Germinal center (tissue), 1 donor: ENCODE measurements at places on chromosomes 16 and 17.

DNA sequence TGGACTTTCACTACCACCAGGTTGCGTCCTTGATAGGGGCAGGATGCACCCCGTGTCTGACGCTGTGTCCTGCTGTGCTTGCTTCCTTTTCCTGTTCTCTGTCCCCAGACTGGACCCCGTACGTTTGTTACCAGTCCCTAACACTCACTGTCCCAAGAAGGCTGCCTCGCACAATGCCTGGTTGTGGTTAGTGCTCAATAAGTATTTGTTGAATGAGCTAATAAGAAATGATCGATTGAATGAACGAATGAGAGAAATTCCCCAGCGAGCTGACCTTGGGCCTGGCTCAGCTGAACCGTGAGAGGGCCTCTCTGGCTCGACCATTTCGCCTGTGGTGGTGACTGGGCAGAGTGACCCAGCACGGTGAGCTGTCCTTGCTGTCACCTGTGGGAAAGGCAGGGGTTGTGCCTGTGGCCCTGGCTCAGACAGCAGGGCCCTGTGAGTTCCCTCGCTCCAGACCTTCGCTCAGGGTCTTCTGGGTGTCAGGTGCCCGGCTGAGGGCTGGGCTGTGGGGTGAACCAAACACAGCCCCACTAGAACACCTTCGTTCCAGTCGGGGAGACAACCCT lies 20.9 kb downstream of the CMIP start:
- no peak for DNase-seq

DNA sequence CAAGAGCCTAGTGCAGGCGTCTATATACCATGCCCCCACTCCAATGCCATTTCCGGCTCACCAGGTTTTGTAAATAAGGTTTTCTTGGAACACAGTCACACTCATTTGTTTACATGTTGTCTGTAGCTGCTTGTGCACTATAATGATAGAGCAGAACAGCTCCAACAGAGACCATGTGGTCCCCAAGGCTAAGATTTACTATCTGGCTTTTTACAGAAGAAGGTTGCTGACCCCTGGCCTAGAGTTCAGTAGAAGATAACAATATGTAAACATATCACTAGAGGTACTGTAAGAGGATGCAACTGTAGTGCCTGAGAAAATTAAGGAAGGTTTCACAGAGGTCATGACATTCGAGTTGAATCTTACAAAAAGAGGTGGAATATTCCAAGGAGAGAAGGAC lies 66.3 kb downstream of the CACNG1 start:
- DNase-seq = no peak

GRCh38 chr16:68232335-68232734 lies 3.6 kb downstream of the ESRP2 start:
- no peak for DNase-seq

- DNase-seq = peak; percentile 56
Measured at GRCh38 chr16:69566981-69567680, 1.4 kb downstream of the NFAT5 start.

DNA sequence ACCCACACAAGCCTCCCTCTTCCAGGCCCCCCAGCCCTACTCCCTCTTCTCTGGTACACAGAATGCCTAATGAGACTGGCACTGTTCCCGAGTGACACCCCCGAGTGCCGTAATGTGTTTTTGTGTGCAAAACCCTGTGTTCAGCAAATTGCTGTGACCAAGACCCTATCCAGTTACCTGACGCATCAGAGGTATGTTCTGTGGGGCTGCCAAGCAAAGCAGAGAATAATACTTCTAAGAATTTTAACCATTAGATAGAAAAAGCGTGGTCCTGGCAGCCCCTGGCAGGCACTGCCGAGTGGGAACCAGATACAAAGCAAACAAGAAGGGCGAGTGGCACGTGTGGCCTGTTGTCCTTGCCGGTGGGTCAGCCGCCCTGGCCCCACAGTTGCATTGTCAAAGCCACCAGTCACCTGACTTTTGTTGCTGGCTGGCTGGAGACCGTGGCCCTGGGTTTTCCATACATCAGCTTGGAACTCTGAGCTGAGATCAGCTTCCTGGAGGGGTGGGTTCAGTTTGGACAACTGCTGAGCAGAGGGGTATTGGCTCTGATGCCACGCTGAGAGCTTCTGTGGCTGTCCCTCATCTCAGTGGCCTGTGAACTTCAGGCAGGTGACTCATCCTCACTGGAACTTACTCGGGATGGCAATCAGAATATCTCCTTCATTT lies 69.1 kb upstream of the BRD7 start:
- no peak for DNase-seq

- no peak for DNase-seq
Measured at GRCh38 chr17:48483004-48483403, 47.8 kb downstream of the HOXB1 start.

DNA sequence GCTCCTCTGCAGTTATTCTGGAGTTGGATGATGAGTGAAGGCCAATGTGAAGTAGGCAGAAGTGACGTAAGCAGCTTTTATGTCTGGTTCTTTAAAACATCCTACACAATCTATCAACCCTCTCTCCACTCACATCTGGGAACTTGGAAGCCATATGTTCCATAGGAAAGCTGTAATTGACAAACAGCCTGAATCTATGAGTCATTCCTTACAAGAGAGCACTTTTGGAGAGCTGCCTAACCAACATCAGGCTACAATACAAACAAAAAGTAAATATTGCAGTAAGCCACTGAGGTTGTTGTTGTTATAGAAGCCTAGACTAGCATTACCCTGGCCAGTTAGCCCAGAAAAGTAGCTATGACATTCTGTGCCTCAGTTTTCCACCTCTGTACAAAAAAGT lies 5.9 kb downstream of the CCL7 start:
- no peak for DNase-seq

GRCh38 chr16:55543472-55543871 lies 23.0 kb upstream of the CAPNS2 start:
- no peak for DNase-seq

- no peak for DNase-seq
Measured at GRCh38 chr16:49620869-49621240, 235.1 kb downstream of the ZNF423 start.

DNA sequence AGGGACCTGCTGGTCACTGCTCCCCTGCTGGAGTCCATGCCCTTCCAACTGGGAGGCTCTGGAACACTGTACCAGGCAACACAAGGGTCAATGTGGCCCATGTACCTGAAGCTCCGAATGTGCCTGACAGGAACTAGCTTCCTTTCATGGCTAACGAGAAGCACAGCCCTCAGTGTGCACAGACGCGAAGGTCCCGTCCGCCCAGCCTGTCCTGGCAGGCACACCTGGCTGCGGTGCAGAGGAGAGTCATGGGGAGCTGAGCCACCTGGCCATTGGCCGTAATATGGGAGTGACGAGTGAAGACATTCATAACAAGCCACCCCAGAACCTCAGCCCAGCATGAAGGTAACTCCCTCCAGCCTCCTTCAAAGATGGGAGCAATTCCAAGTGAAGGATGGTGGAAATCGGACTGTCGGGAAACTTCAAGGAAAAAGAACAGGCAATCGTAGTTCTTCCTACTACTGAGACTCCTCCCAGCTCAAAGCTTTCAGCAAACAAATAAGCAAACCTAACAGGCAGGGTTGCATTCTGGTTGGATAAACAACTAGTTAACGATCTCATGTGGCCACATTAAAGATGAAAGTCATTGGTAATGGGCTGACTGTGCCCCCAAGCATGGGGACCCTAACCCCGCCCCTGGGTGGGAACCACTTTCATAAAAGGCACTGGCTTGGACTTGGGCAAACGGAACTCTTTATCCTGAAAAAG lies 13.2 kb downstream of the TMEM11 start:
- no peak for DNase-seq

- no peak for DNase-seq
Measured at GRCh38 chr16:50457423-50457822, 88.6 kb upstream of the BRD7 start.

- no peak for DNase-seq
Measured at GRCh38 chr17:39187152-39187830, 10.2 kb downstream of the CACNB1 start.

- no peak for DNase-seq
Measured at GRCh38 chr16:10923146-10923649, 19.1 kb downstream of the DEXI start.

DNA sequence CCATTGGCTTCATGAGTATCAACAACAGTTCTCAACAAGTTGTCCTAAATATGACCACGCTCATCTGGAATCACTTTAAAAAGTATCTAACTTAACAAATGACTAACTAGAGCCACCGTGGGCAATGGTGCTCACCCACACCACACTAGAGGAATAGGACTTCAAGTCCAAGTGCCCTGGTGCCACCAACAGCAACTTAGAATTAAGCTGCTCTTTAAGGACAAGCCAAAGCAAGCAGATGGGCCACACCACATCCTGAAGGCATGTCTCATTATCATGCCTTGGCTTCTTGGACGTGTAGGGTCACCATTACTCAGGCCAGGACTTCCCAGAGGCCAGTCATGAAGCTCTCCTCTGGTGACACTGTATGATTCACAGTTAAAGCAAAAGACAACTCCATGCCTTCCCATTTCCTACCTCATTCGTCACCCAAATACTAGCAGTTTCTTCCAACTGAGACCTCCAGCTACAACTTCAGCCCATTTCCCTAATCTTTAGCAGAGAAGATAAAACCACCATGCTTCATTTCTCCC lies 9.4 kb upstream of the SLC6A4 start:
- no peak for DNase-seq

DNA sequence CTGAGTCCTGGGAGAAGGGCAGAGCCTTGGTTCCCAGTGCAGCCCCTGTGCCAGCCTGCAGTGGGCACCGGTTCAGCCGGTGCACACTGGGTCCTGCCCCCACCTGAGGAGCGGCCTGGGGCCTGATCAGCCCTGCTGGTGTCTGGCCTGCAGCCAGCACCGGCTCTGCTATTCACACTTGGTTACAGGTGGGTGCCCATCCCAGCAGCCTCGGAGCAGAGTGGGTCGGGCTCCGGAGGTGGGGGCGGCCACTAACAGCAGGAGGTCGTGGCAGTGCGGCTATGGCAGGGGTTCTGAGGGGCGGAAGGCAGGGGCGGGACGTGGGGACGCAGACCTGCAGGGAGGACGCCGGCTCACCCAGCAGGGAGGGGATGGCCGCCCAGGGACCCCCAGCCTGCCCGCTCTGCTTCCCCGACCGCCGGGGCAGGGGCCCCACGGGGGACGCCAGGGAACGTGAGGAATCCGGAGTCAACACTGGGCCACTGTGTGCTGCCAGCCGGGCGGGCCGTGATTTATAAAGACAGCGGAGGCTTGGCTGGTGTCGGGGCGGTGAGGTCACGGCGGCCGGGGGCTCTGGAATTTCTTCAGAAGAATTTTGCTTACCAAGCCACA lies 20.3 kb downstream of the METRNL start:
- DNase-seq = peak; percentile 58

DNA sequence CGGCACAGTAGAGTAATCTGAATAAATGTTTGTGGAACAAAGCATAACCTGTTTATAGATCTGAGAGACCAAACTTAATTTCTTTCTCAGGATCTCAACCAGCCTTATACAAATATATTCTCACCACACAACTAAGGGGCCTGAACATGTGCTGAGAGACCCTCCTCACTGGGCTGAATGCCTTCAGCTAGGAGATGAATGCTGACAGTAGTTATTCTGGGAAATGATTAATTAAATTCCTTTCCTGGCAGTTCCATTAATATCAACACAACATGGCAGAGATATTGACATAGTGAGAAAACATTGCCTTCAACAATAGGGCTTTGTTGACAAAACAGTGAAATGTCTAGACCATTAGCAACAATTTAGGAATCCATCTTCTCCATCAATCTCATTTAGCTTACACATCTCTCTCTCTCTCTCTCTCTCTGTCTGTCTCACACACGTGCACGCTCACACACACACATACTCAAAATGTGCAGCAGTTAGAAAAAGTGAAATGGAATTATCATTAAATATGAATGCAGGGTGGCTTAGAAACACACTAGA lies 780.8 kb upstream of the CDH8 start:
- DNase-seq = no peak

GRCh38 chr16:64159976-64160375 lies 961.9 kb downstream of the CDH11 start:
- DNase-seq = no peak

DNA sequence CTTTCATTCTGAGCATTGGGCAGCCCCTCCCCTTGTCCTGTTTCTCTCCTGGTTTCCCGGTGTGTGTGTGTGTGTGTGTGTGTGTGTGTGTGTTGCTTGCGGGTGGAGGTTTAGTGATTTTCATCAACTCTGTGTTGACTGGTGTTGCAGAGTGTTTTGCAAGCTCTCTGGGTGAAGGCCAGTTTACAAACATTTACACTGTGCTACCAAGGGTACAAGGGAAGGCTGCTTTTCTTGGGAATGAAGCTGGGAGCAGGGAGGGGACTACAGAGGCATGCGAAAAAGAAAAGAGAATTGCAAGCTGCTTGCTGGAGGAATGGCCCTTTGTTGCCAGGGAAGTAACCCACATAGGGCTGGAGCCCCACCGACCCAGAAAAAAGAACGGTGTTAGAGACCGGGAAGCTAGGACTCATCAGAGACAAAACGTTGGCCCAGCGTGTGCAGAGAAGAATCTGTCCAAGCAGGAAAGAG lies 29.6 kb downstream of the HS3ST3B1 start:
- DNase-seq = no peak

GRCh38 chr17:69547947-69548346 lies 133.4 kb downstream of the MAP2K6 start:
- DNase-seq = no peak

DNA sequence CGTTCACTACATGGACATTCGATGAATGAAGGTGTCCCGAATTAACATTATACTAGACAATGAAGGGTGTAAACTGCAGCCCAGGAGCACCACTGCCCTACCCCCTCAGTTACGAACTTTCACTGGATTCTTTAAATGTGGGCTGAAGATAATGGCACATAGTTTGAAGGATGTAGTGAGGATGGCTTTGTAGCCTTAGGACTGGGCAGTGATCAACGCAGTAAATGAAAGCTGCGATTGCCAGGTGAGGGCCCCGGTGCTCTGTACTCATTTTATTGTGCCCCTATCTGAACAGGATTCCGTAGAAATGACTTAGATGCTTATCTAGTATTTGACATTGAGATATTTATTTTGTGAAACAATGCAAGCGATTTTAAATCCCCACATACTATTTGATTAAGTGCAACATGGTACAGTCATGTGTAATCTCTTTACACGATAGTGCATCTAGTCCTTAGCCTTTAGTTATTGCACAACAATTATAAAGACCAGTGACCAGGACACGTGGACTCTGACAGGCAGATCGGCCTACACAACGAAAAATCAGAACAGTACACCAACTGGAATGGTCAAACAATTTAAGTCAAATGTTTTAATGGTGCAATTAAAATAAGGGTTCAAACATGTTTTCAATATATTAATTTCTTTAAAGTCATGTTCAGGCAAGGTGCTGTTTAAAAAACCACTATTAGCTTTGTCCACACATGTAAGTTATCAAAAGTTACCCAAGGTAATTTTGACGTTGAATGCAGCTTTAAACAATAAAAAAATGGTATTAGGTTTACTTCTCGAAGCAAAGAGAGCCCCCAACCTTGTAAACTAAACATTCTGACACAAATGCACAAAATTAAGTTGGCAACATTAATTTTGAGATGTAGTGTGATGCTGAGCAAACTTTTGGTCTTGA lies 17.4 kb upstream of the ERN1 start:
- no peak for DNase-seq

GRCh38 chr17:78144147-78144719 lies 2.0 kb upstream of the C17orf99 start:
- no peak for DNase-seq

- DNase-seq = peak; percentile 59
Measured at GRCh38 chr17:76076765-76077583, 2.0 kb upstream of the ZACN start.
